ENCODE measurements at places on chromosomes 5 and 9.

DNA sequence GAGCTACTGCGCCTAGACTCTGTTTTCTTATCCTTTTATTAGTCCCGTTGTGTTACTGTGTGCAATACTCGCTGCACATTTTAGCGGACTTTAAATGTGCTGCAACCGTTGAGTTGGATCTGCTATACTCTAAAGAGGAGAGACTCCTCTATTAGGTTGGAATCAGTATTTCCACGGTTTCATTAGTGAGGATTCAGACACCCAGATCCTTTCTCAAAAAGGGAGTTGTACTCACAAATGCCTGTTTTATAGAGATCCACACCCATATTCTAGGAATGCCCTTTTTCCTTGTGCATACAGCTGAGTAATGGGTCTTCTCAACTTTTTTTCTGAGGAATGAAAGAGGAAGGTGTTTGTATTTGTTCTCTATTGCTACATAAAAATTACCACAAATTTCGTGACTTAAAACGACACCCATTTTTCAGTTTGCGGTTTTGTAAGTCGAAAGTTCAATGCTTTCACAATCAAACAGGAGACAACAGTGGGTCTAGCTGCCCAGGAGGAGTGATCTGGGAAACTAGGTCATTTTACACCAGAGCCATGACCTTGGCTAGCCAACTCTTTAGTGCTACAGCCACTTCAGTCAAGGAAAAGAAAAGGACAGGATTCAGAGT is 52.8 kb upstream of the SLC44A1 start:
- DNase-seq: no peak

DNA sequence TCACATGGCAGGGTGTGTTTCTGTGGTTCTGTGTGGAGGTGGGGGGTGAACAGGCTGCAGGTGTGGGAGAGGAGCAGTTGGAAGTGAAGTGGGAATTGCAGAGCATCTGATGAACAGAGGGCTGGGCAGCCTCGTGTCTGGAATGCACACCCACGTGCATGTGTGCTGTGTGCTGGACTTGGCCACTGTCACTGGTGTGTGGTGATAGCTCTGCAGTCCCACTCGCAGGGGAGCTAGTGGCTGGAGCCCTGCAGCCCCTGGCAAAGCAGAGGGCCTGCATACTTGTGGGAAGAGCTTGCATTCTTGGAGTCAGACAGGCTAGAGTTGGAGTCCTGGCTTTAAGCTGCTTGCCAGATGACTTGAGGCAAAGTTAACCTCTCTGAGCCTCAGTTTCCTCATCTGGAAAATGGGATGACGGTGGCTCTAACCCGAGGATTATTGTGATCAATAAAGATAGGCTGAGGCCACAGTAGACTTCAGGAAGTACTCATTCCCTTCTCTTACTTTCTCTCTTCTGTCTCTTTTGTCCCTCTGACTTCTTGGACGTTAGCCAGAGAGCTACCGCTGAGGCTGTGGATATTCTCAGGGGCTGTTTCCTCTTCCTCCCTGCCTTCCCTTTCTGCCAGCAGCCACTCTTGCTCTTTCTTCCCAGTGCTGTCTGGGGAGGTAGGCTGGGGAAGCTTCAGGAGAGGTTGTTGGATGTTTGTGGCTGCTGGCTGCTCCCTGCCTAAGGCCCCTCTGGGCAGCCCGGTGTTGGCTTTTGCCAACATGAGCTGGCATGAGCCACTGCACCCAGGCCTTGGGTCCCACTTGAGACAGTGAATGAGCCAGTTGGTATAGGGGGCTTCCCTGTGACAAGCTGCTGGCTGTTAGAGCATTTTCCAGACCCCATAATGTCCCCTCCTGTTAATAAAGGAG is 18.3 kb downstream of the PSAT1 start:
- no peak for DNase-seq

DNA sequence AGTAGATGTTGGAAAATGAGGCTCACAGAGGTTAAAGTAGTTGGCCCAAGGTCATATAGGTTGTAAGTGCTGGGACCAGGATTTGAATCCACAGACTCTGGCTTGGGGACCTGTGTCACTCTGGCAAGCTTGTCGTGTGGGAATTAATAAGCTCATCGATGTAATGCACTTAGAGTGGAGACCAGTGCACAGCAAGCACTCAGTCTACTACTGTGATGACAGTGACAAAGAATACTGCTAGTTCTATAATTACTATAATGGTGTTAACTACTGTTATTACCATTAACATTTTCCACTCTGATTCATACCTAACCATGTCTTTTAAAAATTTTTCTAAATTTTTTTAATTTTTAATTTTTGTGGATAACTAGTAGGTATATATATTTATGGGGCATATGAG is 12.8 kb downstream of the PAM start:
- no peak for DNase-seq

DNA sequence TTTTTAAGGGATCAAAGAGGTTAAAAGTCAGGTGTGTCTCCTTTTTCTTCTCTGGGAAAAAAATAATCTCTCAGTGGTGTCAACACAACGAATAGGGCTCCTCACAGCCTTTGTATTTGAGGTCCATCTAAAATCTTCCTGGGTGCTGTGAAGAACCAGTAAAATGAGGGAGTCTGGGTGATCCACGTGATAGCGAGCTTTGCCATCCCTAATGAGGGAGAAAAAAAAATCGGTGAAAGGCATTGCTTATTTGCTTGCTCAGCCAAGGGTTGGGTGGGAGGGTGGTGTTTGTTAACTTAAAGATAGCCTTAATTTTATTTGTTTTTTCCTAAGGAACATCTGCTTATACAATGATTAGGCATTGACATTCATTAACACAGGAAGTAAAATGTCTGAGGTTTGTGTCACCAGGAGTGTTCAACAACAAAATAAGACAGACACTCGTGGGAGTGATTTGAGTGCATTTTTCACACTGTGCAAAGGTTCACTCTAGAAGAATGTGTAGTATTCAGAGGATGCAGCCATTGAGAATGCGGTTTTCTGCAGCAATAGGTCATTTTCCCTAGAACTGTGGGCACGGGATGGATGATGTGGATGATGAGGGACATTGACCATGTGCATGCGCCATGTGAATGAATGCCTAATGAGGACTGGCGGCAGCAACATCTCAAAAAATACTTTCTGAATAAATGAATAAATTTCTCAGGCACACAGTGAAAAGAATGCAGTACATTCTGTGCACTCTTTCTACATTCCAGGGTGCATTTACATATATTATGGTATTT is 369.5 kb downstream of the NTRK2 start:
- no peak for DNase-seq

DNA sequence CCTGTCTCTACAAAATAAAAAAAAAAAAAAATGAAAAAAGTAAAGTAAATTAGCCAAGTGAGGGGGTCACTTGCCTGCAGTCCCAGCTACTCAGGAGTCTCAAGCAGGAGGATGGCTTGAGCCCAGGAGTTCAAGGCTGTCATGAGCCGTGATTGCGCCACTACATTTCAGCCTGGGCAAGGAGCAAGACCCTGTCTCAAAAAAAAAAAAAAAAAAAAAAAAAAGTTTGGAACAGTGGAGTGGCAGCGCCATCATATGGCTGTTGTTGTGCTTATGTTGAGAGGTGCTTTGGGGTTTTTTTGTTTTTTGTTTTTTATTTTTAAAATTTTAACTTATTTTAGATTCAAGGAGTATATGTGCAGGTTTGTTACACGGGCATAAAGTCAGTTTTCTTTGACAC is 3.6 kb downstream of the BRIX1 start:
- DNase-seq: no peak

- DNase-seq: no peak
Measured at GRCh38 chr9:31471010-31471409, 913.4 kb upstream of the ACO1 start.

DNA sequence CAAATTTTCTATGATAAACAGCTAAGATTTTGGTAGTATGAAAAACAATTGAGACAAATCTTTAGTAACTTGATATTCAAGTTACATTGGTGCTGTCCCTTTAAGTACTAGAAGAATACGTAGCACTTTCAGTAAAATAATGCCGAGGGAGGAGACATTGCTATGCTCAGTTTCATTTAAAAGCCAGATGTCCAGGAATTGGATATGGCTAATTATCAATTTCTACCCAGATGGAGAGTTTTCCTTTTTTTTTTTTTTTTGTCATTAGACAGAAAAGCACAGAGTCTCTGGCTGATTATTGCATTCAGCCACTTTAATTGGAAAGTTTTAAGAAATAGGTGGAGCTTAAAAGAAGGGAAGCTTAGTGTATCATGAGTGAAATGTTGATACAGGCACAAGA is 40.4 kb upstream of the APC start:
- DNase-seq: no peak

DNA sequence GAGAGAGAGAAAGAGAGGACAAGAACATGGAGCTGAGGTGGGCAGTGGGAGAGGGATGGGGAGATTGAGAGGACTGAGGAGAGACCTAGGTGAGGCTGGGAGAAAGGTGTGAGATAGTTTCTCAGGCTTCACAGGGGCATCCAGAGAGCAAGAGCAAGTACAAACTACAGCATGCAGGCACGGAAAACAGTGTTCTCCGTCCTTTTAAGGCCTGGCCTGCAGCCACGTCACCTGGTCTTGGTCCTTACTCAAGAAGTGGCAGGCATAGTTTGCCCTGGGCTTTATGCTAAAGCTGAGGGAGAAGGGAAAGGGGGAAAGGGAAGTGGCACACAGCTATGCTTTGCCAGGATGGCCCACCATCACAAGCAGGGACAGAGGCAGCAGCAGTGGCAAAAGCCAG is 65.7 kb downstream of the SIL1 start:
- no peak for DNase-seq

GRCh38 chr9:129628709-129629108 is 2.7 kb downstream of the NTMT1 start:
- DNase-seq: no peak

GRCh38 chr5:57600321-57600720 is 117.7 kb upstream of the ACTBL2 start:
- no peak for DNase-seq

GRCh38 chr5:71564895-71565294 is 22.2 kb upstream of the MCCC2 start:
- DNase-seq: no peak

- no peak for DNase-seq
Measured at GRCh38 chr9:101977614-101978210, 239.3 kb upstream of the GRIN3A start.

- no peak for DNase-seq
Measured at GRCh38 chr9:14752871-14753270, 30.3 kb upstream of the CER1 start.

DNA sequence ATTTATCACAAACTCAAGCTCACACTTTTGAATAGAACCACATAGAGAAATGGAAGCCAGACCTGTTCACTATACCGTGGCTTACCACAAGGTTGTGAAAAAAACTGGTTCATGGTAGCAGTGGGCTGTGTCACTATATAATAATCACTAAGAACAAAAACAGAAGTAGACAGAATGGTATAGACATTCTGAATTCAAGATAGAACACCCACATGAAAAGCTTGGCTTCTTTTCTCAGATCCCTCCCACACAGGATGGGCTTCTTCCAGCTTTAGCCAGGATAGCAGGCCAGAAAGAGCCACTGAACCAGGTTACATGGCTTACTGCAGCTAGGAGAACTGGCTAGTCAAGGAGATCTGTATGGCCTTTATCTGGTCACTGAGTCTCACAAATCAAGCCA is 6.1 kb upstream of the NRG2 start:
- DNase-seq: no peak

DNA sequence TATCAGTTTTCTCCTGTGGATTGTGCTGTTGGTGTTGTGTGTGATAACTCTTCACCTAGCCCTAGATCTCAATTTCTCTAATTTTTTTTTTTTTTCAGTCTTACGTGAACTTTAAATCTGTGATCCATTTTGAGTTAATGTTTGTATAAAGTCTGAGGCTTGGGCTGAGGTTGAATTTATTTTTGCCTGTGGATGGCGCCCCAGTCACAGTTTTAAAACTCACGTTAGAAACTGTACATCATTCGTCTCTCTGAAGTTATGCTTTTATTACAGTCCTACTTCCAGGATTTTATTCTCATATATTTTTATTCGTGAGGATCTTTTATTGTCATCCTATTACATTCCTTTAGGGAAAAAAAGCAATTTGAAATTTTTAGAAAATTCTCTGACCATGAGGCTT is 103.1 kb downstream of the EHMT1 start:
- no peak for DNase-seq

GRCh38 chr5:69084903-69085302 is 8.9 kb upstream of the SLC30A5 start:
- DNase-seq: no peak

- DNase-seq: no peak
Measured at GRCh38 chr5:89308606-89309040, 425.6 kb upstream of the MEF2C start.

Data from stimulated activated CD8-positive, alpha-beta memory T cell treated with anti-CD3 and anti-CD28 coated beads, Interleukin-2, amount 100 ng/mL, for 48 hours (primary cell).